ENCODE measurements at places on chromosomes 13 and 19.

DNA sequence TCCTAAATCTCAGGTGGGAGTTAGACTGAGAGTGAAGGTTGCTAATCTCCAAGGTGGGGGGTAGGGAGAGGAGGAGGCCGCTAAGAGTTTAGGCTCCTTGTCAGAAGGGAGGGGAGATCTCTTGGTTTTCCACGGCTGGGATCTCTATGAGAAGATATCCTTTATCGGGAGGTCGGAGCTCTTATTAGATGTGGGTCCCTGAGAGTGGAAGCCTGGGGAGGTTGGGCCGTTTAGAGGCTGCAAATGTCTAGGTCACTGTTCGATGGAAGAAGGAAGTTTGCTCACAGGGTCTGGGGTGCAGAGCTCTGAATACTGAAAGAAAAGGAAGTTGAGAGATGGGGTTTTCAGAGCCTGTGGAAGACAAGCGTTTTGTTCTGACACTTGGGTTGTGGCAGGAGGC, 3.8 kb downstream of the MYADM start:
- DNase-seq: peak; percentile 50

- no peak for DNase-seq
These were observed 416.9 kb downstream of the IRS2 start for GRCh38 chr13:109369353-109370052.

DNA sequence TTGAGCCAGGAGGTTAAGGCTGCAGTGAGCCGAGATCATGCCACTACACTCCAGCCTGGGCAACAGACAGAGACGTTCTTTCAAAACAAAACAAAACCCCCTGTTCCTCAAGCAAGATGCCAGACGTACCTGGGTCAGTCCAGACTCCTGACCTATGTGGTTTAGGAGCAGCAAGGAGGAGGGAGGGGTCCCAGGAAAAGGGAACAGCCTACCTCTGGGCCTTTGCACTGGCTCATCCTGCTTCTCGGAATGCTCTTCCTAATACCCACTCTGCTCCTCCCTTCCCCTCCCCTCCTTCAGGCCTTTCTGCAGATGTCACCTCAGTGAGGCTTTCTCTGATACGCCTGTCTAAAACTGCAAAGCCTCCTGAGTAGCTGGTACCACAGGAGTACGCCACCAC, 9.5 kb downstream of the RINL start:
- DNase-seq: no peak

- DNase-seq: no peak
These were observed 1.6 kb downstream of the JAK3 start for GRCh38 chr19:17846146-17846545.

GRCh38 chr13:107753748-107754147, 461.6 kb downstream of the LIG4 start:
- DNase-seq: no peak

- no peak for DNase-seq
These were observed 2.3 kb downstream of the ZNF726 start for GRCh38 chr19:23916991-23917390.

- peak; percentile 81 for DNase-seq
These were observed 104.7 kb upstream of the FREM2 start for GRCh38 chr13:38582133-38582532.

DNA sequence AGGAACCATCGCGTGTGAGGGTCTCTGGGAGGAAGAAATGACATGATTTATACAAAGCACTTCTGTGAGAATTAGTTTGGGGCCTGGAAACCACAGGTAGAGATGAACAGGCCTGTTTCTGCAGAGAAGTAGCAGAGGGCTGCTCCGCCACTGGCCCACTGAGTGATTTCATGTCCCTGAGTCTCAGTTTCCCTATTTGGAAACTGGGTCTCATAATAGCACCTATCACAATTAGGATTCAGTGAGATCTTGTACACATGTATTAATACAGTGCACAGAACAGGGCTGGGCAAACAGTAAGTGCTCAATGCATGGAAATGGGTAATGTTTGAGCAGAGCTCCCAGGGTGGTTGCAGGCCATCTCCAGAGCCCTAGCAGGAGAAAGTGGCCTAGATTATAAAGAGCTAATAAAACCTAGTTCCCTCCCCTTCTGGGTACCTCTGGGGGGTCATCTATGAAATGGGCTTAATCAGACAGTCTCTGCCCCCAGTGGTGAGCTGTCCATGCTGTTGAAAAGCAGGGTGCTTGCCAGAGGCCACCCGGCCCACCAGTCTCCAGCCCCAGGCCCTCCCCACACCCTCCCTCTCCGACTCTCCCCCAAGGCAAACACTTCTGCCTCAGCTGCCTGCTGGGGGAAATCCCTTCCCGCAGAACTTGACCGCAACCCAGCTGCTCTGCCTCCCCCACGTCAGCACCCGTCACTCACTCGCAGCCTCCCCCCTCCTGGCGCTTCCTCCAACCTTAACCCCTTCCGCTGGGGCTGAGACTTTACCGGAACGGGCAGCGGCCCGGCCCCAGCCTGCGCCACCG, 4.5 kb downstream of the BCL3 start:
- DNase-seq: peak; percentile 90

DNA sequence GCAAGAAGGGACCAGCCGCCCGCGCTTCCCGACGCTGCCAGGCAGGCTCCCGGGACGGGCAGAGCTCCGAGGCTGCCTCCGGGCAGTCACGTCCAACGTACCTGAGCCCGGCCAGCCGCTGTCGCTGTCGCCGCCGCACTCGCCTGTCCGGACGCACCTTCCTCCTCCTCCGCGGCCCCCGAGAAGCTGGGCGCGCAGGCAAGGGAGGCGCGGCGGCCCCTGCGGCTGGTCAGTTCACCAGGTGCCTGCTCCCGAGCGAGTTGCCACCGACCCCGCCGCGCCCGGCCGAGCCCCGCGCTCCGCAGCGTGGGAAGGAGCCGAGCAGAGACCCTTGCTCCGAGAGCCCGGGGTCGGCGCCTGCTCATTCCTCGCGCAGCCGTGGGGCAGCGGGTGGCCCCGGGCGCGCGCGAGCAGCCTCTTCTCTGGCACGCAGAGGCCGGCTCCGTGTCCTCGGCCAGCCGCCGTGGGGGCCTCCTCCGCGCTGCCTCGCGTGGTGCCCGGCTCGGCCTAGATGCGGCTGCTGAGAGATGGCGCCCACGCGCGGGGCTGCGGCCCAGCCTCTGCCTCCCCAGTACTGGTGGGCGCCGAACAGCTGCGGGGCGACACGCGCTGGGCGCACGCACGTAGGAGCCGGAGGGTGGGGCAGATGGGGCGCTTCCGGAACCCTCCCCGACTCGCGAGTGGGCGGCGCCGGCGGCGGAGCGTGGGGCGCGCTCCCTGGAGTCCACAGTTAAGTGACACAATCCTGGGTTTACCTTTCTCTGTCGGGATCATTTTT, 419.4 kb downstream of the UQCRFS1 start:
- DNase-seq: no peak

DNA sequence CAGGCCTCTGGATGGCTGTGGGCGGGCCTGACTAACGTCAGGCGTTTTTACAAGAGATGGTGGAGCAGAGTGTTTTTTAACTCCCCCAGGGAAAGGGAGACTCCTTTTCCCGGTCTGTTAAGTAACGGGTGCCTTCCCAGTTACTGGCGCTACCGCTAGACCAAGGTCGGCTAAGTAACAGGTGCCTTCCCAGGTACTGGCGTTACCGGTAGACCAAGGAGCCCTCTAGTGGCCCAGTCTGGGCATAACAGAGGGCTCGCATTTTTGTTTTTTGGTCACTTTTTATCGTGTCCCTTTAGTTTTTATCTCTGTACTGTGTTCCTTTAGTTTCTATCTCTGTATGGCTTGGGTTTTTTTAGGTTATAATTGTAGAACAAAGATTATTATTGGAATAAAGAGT, 10.0 kb downstream of the ZNF383 start:
- DNase-seq: peak; percentile 38

DNA sequence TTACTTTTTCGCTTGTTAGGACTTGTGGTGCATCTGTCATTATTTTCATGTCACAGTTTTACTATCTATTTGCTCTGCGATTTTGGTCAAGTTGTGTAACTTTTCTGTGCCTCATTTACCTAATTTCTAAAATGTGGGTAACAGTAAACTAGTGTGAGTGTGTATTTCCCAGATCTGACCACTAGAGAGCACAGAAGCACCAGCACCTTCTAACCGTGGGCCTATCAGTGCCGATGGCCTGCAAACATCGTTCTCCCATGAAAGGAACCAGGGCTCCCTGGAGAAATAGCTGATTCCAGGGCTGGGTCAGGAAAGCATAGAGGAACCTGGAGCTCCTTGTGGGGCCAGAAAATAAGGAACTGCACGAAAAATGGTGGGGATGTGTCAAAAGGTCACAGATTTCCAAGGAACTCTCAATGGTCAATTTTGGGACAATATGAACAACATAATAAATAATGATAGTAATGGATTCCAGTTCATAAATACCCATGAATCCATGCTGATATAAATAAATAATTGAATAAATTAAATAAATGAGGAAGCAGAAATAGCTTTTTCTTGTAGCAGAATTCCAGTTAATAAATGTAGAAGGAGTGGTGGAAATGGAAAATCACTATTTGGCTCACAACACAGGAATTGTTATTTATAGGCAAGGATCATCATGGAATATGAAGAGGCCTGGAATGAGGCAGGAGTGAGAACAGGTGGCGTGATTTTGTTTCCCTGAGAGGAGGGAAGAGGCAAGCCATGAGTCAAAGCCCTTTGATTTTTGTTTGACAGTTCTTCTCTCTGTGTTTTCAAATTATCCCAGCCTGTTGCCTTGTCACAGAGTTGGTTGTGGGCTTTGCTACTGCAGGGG, 31.1 kb downstream of the CEACAM8 start:
- DNase-seq: peak; percentile 78

GRCh38 chr13:73481886-73482445, 423.2 kb downstream of the KLF5 start:
- DNase-seq: no peak

DNA sequence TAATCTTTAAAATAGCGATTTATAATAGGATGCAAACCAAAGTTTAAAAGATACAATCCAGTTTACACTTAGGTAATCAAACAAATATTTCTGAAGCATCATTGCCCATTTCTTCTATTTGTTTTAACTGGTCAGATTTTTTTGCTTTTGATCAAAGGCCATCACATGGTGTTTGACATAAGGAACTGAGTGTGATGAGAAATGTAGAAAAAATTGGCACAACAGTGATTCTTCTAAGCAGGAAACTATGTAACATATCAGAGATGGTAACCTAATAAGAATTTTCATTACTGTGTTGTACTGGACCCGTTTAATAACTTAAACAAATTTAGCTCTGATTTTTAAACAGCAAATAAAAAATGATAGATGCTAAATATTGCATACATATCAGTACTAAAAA, 644.7 kb upstream of the KLF12 start:
- no peak for DNase-seq

GRCh38 chr19:29533578-29534544, 8.1 kb downstream of the VSTM2B start:
- DNase-seq: no peak

DNA sequence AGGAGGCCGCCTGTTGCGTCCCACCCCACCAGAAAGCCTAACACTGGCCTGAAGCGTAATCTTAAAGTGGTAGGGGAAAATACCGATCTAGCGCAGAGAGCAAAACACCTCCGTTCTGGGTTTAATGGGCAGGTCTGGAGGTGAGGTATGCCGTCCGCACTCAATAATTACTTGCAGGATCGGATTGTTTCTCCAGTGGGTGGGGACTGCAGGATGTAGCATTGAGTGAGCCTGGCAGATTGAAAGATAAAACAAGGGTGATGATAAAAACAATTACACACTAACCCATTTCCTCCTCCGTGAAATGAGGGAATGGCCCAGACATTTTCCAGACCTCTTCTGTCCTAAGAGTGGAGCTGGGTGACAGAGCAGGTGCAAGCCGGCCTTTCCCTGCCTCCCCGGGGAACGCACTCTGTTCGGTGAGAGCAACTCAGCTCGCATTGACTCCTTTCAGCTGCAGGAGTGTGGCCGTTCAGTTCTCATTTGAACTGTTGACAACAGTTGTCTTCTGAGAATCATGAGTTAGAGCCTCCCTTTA, 110.2 kb upstream of the DOCK9 start:
- peak; percentile 85 for DNase-seq

- DNase-seq: no peak
These were observed 4.3 kb downstream of the NANOS3 start for GRCh38 chr19:13881251-13881691.

- DNase-seq: no peak
These were observed 279.9 kb downstream of the UQCRFS1 start for GRCh38 chr19:28933039-28933438.

DNA sequence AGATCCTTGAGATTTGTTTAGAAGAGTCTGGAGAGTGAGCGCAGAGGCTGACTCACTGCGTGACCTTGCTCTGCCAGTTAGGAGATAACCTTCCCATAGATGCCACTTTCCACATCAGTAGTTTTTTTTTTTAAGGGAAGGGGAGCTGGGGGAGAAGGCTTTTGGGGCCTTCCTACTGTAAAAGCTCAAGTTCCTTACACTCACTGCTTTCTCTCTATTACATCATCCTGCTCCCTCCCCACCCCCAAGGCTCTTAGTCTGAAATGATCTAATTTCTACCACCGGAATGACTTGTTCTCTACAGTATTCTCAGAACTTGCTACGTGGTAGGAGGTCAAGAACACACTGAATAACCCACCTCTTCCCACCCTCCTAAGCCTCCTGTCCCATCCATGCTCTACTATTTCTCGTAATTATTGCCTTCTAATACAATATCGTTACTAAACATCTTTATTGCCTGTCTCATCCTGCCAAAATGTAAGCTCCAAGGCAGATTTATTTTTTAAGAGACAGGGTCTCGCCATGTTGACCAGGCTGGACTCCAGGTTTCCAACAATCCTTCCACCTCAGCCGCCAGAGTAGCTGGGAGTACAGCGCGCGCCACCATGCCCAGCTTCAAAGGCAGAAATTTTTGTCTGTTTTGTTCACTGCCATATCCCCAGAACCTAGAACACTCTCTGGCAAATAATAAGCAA, 1.2 kb downstream of the LONP1 start:
- DNase-seq: peak; percentile 11

DNA sequence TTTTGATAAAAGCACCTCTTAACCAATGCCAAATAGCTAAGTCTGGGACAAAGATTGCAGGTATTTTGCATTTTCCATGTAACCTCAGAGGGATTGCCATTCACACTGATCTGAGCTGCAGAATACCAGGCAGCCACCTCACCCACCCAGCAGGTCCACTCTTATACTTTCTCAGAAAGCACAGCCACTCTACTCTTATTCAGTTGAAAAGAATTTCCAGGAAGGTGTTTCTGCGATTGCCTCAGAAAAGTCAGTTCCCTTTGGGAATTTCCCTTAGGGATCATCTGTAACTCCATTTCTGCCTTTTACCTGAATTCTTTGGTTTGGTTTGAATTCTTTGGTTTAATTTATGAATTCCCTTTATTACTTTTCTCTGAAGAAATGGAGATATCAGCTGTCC, 904 bp upstream of the ALOX5AP start:
- DNase-seq: no peak

- DNase-seq: no peak
These were observed 35.1 kb downstream of the ZNF433 start for GRCh38 chr19:12000152-12000981.

DNA sequence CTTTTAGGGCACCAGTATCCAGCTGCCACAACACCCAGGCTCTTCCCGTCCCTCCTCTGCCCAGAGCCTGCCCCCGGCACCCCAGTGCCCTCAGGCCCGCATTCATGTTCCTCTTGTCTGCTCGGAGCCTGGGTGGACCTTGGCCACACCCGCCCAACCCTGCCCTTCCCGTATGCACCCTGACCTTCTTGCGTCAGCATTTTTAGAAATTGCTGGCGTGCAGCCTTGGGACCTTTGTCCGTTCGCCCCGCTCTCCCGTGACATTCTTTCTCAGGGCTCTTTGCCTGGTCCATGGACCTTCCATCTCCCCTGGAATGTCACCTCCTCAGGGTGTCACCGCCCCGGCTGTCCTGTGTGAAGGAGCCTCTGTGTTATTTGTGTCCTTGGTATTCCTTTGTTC, 7.6 kb downstream of the NUCB1 start:
- DNase-seq: no peak
